ENCODE measurements at places on chromosomes 3 and 15.

GRCh38 chr3:128278761-128279600 is 125.7 kb downstream of the EEFSEC start:
- DNase-seq, result no peak

- no peak for DNase-seq
Measured at GRCh38 chr3:53320697-53321096, 26.6 kb downstream of the DCP1A start.

DNA sequence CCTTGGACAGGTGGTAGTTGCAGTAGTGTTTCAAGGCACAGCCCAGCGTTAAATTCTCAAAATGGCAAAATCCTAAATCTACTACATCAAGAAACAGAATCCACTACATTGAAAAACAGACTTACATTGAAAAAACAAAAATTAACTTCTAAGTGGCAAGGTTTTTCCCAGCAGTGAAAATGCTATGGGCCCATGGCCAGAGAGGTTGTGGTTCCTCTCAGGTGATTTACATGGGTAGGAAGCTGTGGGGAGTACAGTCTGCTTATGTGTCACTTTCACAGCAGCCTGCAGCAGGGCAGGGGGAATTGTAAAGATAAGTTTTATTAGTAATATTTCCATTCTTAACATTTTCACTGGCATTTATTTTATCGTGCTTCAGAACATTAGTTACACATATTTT is 24.9 kb downstream of the TTC14 start:
- no peak for DNase-seq

DNA sequence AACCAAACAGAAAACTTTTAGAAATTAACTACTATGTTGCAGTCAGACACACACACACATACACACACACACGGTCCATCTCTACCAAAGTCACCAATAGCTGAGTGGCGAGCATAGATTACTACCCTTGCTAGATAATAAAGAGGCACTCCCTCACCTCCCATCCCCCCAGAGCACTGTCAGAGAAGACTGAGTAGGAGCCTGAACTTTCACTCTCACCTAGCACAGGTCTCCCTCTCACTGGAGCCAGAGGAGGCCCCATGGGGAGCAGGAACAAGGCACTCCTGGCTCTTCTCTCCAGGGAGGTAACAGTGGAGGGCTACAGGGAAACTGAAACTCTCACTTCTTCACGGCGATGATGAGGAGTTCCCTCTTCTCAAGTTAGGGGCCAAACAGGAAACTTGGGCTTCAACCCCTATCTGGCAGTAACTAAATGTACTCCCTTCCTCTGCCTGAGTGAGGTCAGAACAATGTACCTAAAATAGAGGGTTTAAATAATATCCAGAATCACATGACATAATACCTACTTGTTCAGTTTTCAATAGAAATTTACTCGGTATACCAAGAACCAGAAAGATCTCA is 975.3 kb upstream of the GBE1 start:
- DNase-seq, result no peak

DNA sequence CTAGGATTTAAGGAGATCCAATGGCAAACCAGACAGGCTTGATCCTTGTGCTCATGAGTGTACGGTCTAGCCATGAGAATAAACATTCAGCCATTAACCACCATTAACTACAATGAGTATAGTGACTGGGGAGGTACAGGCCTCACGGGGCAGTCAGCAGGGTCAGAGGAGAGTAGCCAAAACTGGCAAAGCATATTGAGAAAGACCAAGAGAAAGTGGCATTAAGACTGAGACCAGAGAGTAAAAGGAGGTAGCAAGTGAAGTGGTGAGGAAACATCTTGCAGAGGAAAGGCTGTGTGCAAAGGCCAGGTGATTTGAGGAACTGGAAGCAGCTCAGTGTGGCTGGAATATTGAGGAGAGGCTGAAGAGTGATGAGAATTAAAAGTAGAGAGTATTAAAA is 407.2 kb upstream of the LMCD1 start:
- DNase-seq, result no peak

GRCh38 chr15:90742087-90742486 is 24.9 kb downstream of the BLM start:
- DNase-seq, result no peak

DNA sequence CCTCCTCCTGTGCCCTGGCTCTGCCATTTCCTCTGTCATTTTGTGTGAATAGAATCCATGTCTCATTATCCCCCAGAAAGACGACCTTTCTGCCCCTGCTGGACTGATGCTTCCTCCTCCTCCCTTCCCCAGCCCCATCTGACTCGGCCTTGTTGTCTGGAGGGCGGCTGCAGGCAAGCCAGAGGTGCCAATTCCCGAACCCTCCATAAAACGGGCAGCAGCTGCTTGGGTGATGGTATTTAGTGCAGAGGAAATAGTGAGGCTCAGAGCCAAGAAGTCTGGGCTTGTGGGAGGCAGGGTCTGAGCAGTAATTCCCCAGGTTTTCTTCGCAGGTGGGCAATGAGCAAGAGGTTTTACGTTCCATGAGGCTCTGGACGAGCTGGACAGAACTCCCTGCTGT is 71.2 kb downstream of the ITGA11 start:
- no peak for DNase-seq

GRCh38 chr3:192651836-192652512 is 75.4 kb downstream of the FGF12 start:
- no peak for DNase-seq

DNA sequence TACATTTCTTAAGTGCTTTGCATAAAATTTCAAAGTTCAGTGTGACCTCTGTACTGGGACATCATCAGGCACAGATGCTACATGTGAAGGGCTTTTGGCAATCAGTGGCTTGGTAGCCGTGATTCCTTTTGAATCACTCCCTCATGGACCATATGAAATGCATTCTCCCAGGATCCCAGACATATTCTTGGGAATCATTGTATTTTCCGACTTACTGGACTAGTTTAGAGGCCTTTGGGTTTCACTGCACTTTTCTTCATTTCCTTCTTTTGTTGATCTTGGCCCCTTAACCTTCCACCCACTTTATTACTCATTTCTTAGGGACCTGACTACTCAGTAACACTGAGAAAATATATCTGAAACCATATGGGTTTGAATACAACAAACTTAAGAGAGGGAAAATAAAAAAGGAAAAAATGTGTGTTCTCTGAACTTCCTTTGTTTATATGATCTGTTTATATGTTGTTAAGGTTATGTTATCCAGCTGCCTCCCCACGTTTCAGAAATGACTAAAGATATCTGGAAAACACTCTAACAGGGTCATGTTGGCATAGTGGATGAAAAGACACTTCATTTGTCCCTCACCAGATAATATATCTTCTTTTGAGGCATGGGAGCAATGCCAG is 35.1 kb downstream of the HMG20A start:
- DNase-seq, result no peak

DNA sequence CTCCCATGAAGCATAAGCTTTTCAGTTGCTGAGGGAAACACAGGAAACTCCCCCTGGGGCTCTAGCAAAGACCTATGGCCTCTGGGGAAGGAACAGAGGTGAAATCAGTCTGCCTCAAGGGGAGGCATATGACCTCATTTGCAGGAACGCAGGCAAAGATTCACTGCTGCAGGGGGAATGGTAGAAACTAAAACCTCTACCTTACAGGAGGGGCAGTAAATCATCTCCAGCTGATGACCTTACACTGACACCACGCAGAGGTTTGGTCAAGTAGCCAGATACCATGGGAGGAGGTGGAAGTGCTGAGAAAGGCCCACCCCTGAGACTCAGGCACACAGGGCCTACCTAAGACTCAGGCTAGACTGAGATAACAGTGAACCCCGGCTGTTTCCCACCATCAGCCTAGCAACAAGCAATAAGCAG is 81.1 kb downstream of the RAD18 start:
- no peak for DNase-seq

DNA sequence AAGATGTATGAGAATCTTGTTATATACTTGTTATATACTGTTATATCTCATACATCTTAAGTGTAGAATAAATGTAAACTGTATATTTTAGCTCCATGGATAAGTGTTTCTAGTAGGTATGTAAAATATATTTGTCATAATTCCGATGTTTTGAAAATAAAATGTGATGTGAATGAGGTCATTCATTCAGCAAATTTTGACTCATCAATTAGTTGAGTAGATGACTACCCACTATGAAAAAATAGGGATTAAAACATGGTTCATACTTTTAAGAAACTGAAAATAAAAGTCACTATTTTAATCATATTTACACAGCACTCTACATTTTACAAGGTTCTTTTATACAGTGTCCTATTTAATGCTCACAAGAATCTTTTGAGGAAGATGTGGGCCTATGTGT is 28.4 kb upstream of the CNTN3 start:
- no peak for DNase-seq
